ENCODE measurements at places on chromosomes 4 and X. TPM values are rescaled to one million over a fixed set of nuclear protein-coding genes. Genes with fewer than 3 reads are reported as not detected.
A peak's percentile ranks its signal among the peaks of the same experiment; 100 is the strongest.

GRCh38 chr4:41693629-41694028 lies 54.9 kb downstream of the PHOX2B start:
- DNase-seq: no peak

DNA sequence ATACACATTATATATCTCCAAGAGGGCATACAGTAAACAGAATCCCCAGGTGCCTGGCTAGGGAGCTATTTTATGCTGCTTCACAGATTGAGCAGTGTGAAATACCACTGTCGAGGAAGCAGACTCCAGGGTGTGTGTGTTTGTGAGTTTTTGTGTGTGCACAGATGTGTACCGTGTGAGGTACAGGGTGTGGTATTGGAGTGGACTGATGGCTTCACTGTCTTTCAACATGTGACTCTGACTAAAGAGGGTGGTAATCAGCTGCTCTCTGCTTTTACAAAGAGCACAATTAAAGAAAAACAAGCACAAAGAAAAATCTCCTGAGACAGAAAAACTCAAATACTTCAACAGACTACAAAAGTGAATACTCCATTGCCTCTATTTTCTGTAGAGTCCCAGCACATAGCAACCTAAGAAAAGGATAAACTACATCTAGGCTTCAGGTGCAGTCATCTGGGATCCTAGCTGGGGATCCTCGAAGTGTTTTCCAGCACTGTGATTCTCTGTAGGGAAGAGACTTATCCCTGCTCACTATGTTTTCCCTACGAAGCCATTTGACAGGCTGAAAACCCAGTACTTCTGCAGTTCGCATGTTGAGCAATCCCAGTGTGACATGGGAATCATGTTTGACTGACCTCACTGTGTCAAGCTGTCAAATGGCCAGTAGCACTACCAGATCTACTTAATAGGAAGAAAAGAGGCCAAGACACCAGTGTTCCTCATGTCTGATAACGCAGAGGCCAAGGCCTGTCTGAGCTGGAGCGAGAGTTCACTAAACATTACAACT lies 100.3 kb downstream of the CDS1 start:
- no peak for DNase-seq

- DNase-seq: no peak
Observed at GRCh38 chr4:82591592-82591991, 29.8 kb upstream of the TMEM150C start.

DNA sequence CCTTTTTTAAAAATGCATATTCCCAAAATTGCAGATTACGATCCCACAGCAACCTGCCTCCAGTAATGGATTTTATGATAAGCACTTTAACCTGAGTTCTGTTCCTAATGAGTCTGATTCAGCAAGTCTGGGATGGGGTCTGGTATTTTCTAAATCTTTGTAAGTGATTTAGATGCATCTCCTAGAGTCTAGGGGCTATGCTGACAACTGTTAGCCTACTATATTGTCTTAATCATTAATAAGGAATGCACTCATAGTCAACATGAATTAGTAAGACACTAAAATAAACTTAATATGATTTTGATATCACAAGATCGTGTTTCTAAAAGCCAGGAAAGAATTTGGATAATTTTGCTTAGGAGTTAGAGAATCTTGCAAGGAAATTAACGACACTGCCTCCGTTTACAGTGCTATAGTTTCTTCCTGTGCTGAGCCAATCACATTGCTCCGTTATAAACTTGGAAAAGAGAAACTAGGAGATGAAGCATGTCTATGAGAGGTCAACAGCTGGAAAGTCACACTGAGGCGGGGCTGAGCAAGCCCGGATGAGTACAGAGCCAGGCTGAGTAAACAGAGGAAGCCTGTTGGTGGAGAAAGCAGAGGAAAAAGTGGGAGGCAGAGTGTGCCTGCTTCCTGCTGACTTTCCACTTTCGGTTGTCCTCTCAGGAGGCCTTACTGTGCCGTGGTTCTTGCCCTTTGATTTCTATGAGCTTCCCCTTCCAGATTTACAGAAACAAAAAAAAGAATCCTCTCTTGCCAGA lies 5.4 kb downstream of the SCARB2 start:
- DNase-seq: peak; percentile 95

- no peak for DNase-seq
Observed at GRCh38 chrX:23575281-23575680, 92.0 kb upstream of the PRDX4 start.

DNA sequence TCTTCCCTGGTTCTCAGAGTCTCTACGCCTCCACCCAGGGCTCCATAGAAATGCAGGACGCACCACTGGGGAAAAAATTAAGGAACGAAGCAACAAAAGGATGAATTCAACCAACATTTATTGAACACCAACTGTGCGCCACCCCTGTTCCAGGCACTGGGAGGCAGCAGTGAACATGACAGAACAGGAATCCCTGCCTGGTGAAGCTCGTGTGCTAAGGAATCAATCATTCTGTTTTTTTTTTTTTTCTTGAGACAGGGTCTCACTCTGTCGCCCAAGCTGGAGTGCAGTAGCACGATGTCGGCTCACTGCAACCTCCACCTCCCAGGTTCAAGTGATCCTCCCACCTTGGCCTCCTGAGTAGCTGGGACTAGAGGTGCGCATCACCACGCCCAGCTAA lies 1.9 kb upstream of the FTSJ1 start:
- no peak for DNase-seq

DNA sequence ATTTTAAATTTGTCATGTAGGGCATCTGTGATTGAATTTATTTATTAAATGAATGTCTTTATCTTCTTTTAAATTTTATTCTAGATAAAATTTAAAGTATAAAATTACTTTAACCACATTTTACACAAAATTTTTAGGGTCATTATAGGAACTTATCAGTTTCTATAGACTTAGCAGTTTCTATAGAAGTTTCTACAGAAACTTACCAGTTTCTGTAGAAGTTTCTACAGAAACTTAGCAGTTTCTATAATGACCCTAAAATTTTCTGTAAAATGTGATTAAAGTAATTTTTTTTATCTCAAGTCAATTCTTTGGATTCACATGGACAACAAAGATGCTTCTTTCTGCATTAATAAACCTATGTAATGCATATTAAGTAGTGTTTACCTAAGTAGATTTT lies 565.9 kb upstream of the TECRL start:
- DNase-seq: no peak

DNA sequence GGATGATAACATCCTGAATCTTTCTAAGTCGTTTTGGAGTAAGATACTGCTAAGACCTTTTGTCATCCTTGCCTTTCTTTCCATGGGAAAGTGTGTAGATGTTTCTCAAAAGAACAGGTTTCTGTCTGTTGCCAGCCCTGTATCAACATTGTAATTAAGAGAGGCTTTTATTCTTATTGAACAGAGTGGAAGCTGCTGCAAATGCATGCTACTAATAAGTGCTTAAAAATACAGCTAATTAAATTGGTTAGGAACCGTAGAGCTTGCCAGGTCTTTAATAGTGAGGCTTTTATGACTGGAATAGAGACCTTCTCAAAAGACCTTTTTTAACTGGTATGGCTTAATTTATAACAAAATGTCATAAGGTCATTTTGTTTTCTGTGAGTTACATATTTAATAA lies 34.4 kb downstream of the INTU start:
- DNase-seq: no peak

The PPEF2 gene
- total RNA-seq: not detected

- peak; percentile 27 for DNase-seq
Observed at GRCh38 chrX:129637217-129638109, 17.3 kb downstream of the APLN start.

The SPIN4 gene
- 2.2 TPM for total RNA-seq

The IL15 gene
- 2.0 TPM for total RNA-seq

The HTATSF1 gene
- 40.8 TPM for total RNA-seq

The F11 gene
- total RNA-seq: not detected

DNA sequence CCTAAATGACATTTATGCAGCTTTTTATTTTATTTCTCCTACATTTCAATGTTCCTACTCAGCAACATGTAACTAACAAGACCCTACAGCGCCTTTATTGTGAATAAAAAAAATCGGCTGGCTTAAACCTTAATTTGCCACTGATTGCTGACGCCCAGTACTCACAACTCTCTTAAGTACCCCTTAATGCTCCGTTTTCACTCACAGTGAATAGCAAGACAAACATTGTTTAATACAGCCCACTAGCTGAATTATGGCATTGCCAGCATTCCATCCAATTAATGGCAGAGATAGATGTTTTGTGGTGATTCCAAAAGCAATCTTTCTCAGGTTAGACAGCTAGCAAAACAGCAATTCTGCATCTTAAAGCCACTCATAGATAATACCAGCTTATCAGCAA lies 61.1 kb downstream of the PPARGC1A start:
- DNase-seq: no peak

- DNase-seq: no peak
Observed at GRCh38 chr4:83315341-83315870, 19.2 kb downstream of the HPSE start.

DNA sequence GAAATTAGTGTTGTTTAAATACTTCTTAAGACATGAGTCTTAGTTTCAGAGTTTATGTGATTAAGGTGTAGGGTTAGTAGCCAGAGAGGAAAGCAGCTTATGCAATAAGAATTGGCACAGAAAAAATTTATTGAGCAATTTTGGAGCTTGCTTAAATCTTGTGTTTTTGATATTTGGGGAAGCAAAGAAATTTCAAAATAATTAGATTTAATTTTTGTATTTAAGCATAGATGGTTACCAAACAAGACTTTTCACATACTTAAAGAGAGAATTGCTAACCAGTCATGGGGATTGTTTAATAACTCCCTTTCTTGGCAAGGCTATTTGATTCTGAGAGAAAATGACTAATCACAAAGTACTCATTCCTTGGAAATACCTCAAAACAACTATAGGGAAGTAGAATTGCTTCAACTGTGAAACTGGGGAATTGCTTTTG lies 202.0 kb upstream of the GRID2 start:
- DNase-seq: no peak

- DNase-seq: no peak
Observed at GRCh38 chrX:29518100-29518499, 697.3 kb upstream of the MAGEB2 start.

DNA sequence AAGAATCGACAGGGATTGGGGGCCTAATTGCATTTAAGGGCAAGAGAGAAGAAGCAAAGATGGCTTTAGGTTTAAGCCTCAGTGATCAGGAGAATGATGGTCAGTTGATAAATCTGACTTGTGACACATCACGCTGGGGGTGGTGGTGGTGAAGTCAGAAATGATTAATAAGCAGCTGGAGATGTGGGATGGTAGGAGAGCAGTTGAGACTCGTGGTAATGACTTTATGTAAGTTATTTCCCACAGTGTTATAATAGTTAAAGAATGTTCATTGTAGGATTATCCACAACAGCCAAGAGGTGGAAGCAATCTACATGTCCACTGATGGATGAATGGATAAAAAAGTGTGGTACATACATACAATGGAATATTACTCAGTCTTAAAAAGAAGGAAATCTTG lies 178.9 kb upstream of the GPC4 start:
- no peak for DNase-seq

The PNMA3 gene
- under 0.01 TPM for total RNA-seq

DNA sequence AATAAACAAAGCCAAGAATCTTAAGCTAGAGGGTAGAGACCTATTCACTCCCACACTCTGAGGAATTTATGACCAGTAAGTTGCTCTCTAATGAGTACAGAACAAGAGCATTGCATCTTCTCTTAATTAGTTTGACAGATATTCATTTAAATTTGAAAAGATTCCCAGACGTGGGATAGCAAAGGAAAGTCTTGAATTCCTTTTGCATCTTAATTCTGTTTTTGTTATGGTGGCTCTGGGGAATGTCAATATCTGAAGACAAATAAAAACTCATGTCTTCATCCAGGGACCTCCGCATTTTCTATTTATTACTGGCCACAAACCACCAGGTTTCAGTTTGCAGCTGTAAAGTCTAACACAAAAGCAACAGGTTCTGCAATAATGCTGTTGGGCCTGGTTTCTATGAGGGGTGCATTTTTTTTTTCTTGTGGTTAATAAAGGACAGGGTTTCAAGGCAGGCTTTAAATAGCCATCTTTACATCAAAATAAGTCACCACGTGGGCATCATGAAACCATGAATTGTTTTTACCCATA lies 172.3 kb downstream of the SHROOM3 start:
- no peak for DNase-seq

The RAB9B gene
- 0.35 TPM for total RNA-seq

The SCD5 gene
- total RNA-seq: 50.4 TPM

GRCh38 chrX:119410027-119410819 lies 11.1 kb downstream of the SLC25A43 start:
- DNase-seq: no peak

The CRMP1 gene
- total RNA-seq: 0.04 TPM

DNA sequence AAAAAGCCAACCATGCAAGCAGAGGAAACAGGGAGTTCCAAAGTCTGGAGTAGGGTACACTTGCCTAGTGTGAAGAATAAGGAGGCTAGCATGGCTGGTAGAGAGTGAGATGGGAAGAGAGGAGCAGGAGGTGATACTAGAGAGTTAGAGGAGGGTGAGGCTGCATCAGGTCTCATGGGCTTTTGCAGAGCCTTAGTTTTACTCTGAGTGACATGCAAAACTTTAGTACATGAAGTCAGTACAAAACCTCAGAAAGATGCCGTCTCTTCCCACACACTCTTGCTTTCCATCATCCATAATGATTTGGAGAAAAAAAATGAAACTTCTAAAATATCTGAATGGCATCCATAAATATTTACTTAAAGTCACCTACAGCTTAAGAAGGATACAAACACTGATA lies 5.0 kb downstream of the OPRPN start:
- no peak for DNase-seq

- no peak for DNase-seq
Observed at GRCh38 chr4:74830928-74831327, 36.6 kb upstream of the BTC start.

DNA sequence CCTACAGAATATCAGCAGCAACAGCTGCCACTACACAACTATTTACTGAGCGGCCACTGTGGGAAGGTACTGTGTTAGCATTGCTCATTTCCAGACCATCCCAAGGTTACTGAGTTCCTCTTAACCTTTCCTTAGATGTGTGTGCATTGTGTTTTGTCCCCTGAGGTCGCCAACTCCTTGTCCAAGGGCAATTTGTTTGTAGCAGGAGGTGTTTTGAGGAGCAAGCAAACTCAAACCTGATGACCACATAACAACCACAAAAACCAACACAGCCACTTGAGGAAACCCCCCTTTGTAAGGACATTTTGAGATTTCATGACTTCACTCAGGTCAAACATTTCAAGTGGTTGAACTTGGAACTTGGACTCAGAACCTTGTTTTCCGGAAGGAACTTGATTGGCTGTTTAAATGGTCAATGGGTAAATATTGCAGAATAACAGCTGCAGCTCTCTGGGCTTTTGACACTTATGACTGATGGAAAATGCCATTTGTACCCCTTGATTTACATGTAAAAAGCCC lies 122.3 kb downstream of the MID1IP1 start:
- DNase-seq: no peak

DNA sequence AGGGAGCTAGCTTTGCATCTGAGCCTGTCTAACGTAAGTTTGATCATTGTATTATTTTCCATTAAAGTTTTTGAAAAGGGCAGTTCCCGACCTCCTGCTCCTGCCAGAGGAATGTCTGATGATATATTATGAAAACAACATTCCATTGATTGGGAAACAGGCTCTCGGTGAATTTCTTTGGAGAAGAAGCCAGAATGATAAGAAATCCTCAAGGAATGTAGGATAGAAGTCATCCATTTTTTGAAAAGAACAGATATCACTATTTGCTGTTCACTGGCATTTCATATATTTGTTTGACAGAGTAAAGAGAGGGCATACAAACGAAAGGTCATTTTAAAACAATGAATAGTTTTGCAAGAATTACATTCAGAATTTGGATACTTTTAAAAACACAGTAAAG lies 781.0 kb upstream of the HTR2C start:
- DNase-seq: no peak

The SSX2B gene
- total RNA-seq: not detected
